ENCODE measurements at places on chromosomes 7 and 10.

GRCh38 chr7:80612880-80613279, 25.6 kb upstream of the CD36 start:
- no peak for DNase-seq

GRCh38 chr7:97819161-97819560, 53.0 kb downstream of the ASNS start:
- no peak for DNase-seq

GRCh38 chr7:95798401-95798930, 26.1 kb downstream of the DYNC1I1 start:
- peak; percentile 42 for DNase-seq

GRCh38 chr7:94643771-94644545, 12.0 kb downstream of the SGCE start:
- no peak for DNase-seq

DNA sequence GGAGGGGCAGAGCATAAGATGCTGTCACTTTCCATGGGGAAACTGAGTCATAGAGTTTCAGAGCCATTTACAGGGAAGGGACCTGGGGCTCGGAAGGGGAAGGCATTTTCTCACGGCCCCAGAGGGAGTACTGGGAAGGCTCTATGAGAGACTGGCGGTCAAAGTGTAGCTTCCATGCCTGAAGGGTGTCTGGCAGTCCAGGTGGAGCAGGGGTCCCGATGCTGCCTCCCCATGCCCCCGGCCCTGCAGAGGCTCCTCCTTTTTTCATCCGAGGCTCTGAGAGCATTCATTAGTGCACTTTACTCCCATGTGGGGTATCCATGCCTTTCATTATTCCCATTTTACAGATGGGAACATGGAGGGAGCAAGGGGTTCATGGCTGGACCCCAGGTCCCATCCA, 27.9 kb upstream of the PCBD1 start:
- no peak for DNase-seq

- no peak for DNase-seq
Observed at GRCh38 chr7:85928500-85928899, 715.2 kb upstream of the GRM3 start.

DNA sequence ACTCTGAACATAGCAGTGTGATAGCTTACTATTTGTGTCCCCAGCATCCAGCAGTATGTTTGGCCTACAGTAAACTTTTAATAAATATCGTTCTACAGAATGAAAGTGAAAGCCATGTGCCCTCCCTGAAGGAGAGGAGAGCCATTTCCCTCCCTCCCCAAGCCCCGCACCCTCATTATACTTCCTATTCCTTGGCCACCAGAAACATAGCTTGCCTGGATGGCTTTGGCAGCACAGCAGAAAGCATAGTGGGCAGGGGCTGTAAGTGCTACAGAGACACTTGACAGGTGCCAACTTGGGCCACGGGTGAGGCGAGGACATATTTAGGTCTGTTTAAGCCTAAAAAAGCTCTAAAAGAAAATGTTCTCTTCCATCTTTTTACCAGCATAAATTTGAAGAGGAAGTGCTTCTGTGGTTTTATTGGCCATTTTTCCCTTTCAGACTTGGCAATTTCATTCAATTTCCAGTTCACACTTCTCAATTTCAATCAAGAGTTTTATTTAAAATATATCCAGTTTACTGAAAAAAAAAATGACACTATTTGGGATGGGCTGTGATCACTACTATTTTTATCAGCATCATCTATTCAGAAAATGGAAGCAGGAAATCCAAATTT, 12.7 kb downstream of the HHEX start:
- no peak for DNase-seq

DNA sequence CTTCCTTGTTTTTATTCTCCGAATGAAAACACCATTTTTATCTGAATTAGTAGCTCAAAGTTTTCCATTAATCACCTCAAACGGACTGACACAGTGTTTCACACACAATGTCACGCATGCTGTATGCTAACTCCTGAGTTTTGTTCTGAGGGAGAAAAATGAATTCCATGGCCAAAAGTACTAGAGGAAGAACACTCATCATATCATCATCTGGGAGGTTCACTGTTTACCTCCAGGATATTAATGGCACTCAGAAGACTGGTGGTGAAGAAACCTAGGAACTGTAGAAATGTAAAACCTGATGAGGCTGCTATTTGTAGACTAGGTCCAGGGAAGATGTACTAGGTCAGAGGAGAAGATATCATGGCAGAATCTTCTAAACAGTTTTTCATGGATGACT, 395.6 kb upstream of the ETV1 start:
- no peak for DNase-seq

- peak; percentile 98 for DNase-seq
Observed at GRCh38 chr7:95608359-95609173, 12.2 kb upstream of the PDK4 start.

GRCh38 chr10:86335257-86335656, 31.3 kb downstream of the GRID1 start:
- no peak for DNase-seq

DNA sequence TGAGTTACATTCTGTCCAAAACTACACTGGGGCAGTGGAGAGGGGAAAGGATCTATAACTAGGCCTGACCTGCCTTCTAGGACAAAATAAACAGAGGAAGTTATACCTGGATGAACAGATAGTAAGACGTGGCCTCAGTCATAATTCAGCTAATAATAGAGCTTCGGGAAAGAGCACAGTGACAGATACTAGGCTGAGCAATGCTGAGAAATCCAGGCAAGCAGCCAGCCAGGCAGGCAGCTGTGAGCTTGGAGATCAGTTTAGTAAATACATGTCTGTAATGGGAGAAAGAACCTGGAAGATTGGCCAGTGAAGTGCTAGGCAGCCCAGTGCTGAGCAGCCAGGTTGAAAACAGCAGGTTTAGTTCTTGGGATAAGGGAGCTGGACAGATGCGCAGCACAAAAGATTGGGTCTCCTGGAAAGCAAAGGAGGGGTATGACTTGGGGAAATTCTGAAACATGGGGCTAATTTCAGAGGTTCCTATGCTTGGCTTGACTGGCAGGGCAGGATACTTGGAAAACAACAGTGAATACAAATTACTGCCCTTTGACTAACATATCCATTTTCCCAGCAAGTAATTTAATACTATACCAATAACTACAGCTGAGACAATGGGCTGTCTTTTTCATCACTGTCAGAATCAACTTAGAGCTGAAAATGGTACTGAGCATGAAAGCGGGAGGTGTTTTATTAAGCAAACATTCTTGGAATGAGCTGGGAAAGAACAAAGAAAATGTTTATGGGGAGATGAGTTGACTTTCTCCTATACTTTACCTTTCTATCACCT, 140.8 kb downstream of the DGKB start:
- DNase-seq: peak; percentile 38

DNA sequence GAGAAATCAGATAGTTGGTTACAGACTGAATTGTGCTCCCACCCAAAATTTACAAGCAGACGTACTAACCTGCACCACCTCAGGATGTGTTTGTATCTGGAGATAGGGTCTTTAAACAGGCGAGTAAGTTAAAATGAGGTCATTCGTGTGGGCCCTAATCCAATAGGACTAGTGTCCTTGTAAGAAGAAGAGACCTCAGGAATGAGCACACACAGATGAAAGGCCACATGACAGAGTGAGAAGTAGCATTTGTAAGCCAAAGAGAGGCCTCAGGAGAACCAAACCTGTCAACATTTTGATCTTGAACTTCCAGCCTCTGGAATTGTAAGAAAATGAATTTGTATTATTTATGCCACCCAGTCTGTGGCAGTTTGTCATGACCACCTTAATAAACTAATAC, 149.5 kb upstream of the VWC2 start:
- no peak for DNase-seq

- no peak for DNase-seq
Observed at GRCh38 chr7:41900532-41900931, 197.6 kb upstream of the INHBA start.

- DNase-seq: no peak
Observed at GRCh38 chr10:129280908-129281586, 186.0 kb upstream of the MGMT start.

- DNase-seq: no peak
Observed at GRCh38 chr7:35874886-35875285, 74.0 kb downstream of the SEPTIN7 start.

DNA sequence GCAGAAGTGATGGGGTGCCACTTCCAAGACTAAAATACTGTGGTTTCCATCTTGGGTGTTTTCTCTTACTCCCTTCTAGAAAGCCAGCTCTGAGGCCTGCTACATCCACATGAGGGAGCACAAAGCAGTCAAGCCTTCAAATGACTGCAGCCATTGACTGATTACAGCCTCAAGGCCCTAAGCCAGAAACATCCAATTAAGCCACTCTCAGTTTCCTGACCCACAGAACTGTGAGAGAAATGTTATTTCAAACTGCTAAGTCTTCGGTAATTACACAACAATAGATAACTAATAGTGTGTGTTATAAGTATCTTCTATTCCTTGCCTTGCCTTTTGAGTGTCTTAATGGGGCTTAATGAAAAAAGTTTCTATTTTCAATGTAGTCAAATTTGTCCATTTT, 24.8 kb downstream of the BRAF start:
- DNase-seq: peak; percentile 7

- DNase-seq: no peak
Observed at GRCh38 chr7:129569811-129570215, 41.7 kb upstream of the NRF1 start.

DNA sequence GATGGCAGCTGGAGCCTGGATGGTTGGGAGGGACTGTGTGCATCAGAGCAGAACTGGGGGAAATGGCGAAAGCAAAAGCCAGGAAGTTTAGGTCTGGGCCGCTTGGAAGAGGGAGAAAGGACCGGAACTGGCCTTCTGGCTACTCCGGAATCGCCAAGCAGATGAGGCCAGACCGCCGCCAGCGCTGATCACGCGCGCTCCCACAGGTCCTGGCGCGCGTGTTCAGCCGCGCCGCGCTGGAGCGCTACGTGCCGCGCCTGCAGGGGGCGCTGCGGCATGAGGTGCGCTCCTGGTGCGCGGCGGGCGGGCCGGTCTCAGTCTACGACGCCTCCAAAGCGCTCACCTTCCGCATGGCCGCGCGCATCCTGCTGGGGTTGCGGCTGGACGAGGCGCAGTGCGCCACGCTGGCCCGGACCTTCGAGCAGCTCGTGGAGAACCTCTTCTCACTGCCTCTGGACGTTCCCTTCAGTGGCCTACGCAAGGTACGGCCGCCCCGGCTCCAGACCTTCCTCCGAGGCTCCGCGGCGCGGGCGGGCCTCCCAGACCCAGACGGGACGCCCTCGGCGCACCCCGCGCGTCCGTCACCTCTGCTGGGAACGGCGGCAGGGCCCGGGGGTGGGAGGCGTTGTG, 2.0 kb downstream of the CYP26C1 start:
- peak; percentile 67 for DNase-seq

- DNase-seq: no peak
Observed at GRCh38 chr10:17161775-17162174, 32.2 kb upstream of the CUBN start.

GRCh38 chr7:34081935-34082334, 176.6 kb downstream of the BMPER start:
- no peak for DNase-seq

GRCh38 chr10:44470784-44471183, 85.9 kb upstream of the CXCL12 start:
- no peak for DNase-seq

DNA sequence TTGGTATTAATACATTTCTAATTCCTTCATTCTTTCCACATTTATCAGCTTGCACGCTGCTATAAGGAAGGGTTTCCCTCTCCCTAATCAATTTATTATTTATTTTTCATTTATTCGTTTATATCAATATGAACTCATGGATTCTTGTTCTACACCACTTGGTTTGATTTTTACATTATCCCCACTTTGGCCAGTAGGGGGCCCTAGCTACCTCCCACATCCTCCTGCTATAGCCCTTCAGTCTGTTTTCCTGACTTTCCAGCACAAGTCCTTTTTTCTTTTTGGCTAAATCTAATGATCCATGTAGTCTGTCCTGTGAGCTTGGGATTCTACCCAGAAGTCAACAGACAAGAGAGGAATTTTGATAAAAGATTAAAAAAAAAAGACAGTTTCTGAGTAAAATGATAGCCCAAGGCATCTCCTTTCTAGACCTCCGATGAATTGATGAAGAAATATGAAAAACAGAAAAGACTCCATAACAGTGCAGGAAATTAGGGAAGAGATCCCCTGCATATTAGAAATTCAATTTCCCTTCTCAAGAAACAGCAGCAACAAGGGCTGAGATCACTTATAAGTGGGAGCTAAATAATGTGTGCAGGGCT, 47.7 kb downstream of the LYZL2 start:
- peak; percentile 80 for DNase-seq

- DNase-seq: no peak
Observed at GRCh38 chr10:32943395-32943794, 14.6 kb downstream of the ITGB1 start.

- DNase-seq: no peak
Observed at GRCh38 chr7:105268056-105268455, 120.7 kb downstream of the SRPK2 start.

DNA sequence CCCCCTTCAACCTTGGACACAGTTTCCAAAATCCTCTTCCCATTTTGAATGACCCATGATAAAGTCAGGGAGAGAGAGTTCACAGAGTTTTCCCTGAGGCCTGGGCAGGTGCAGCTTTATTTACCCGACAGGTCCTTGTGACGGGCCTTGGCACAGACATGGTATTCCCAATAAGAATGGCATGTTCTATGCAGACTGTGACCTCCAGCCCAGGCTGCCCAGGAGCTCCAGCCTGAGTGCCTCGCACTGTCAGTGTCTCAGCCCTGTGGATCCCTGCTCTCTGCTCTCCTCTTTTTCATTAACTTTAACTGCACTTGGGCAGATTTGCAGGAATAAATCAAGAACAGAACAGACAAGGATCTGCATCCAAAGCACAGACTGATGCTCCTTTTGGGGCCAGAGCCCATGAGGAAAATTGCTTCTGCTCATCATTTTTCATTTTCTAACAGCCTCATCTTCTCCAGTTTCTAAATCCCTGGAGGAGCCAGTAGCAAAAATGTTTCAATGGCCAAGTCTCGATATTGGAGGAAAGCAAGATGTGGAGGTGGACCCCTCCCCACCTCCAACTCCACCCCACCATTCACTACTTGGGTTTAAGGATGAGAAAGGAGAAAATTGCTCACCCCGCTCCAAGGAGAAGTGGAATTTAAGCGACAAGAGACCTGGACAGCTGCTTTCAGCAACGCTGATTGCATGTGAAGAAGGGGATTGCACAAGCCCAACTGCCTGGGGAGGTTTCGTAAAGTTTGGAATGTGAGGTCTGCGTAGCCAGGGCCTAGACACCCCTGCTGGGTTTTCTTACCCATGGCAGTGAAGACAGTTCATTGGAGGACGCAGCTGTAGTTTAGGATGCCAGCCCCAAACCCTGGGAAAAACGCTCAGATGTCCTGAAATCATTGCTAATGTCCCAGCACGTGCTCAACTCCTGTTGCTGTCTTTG, 225.9 kb downstream of the WDR11 start:
- no peak for DNase-seq

- no peak for DNase-seq
Observed at GRCh38 chr7:108124820-108125219, 5.3 kb downstream of the LAMB4 start.

- peak; percentile 55 for DNase-seq
Observed at GRCh38 chr7:115676080-115676479, 354.5 kb downstream of the TFEC start.

- no peak for DNase-seq
Observed at GRCh38 chr7:93992421-93993110, 11.6 kb downstream of the BET1 start.

All from dermis blood vessel endothelial cell (primary cell).